ENCODE measurements at places on chromosomes 2 and 18. TPM values are rescaled to one million over a fixed set of nuclear protein-coding genes. Genes with fewer than 3 reads are reported as not detected.

DNA sequence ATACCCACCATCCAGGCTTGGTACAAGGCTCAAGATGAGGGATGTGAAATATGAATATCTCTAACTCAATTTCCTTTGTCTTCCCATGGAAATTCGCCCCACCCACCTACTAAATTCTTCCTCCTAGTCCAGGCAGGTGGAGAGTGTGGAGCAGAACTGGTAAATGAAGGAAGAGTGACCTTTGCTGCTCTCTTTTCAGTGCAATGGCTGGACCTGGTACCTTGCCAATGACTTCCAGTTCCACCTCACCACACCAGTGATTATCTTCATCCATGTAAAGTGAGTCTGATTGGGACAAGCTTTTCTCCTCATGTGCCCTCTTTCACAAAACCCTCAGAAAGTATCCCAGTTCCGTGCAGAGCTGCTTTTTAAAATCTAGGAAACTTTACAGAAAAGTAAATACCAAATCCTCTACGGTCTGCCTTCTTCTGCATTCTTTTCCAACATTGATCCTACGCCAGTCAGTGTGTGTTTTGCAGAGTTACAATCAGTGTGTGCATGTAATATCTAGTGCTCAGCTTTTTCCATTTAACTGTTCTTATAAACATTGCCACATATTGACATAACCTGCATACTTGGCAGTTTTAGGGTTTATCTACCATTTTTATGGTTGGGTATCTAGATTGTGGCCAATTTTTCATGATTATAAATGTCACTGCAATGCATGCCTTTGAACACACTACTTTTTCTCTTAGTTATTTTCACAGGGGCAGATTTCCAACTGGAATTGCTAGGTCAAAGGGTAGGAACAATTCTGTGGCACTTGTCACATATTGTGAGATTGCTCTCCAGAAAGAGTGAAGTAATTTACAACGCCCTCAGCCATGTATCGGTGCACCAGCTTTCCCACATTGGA, 86.5 kb upstream of the SEC11C start:
- no peak overlapping the region for H3K4me3 ChIP-seq
- peak overlapping the region; percentile 89 for H3K27ac ChIP-seq
- no peaks in the 10 kb centered on the region for H3K27me3 ChIP-seq
- H3K4me1 ChIP-seq: peaks cover 18% of the 10 kb centered on the region

Gene PRKAG3
- total RNA-seq: not detected

Gene PROC
- total RNA-seq: 1.1 TPM

GRCh38 chr18:71242981-71243380, 954.1 kb downstream of the SOCS6 start:
- no peak for DNase-seq
- H3K36me3 ChIP-seq: no peaks in the 10 kb centered on the region
- H3K4me3 ChIP-seq: no peak overlapping the region
- no peak overlapping the region for H3K27ac ChIP-seq
- no peaks in the 10 kb centered on the region for H3K27me3 ChIP-seq
- H3K4me1 ChIP-seq: no peaks in the 10 kb centered on the region

- DNase-seq: no peak
- no peak overlapping the region for H3K27ac ChIP-seq
- no peak overlapping the region for H3K4me3 ChIP-seq
- no peaks in the 10 kb centered on the region for H3K27me3 ChIP-seq
- H3K36me3 ChIP-seq: no peaks in the 10 kb centered on the region
- no peaks in the 10 kb centered on the region for H3K4me1 ChIP-seq
Observed at GRCh38 chr2:223494496-223494895, 107.7 kb downstream of the SCG2 start.
